ENCODE measurements at places on chromosomes 6 and 20.

DNA sequence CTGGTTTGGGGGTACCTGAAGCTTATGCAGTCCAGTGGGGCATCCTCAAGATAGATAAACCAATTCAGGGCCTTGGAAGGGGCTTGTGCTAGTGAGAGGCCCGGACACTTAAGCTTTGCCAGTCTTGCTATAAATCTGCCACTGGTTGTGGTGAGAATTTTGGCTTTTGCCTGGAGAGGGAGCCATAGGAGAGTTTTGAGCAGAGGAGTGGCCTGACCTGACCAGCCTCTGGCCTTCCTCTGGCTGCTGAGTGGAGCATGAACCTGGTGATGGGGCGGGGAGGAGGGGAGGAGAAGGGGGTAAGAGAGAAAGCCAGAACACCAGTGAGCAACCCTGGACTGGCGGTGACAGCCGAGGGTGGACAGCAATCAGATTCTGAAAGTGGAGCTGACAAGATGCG lies 7.1 kb downstream of the TMEM74B start:
- peak; percentile 10 for DNase-seq

DNA sequence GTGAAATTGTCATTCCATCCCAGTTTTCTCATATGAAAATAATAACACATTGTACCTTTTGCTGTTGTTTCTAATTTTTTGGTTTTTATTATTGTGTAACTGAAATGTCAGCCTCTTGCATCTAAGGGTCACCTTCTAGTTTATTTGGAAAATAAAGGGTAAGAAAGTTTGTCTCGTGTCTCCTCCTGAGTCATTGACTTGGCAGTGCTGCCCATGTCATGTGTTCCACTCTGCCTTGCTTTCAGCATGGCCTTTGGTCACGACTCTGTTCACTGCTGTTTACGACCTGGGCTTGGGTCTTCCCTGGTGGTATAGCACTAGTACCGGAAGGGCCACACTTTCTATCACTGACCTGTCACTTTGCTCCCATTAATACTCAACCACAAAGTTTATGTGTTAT lies 171.4 kb upstream of the RSPO3 start:
- no peak for DNase-seq

DNA sequence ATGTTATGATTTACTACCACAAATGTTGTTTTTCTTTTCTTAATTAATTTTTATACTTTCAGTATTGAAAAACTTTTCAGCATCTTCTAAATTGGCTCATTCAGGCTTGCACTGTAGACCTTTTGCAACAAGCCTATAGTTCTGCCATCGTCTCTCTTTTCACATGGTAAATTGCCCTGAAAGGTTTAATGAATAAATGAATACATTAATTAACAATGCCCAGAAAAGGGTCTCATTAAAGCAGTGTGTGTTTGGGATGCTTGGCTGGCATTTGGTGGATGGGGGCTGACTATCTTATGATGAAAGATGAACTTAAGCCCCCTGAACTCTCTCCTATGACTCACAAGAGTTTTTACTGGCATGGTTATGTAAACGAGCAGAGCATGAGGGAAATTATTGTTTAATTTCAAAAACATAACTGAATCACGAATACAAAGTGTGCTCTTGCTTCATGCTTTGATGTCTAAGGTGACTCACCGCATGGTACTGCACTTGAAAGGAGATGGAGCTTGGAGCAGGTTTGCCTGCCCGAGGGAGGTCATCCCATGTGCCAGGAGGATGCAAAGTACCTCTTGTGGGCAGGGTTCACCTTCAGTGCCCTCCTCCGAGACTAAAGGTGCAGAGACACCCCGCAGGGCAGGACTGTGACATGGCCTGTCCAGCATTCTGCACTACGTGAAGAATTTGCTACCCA lies 13.8 kb upstream of the PCK1 start:
- peak; percentile 61 for DNase-seq

- DNase-seq: no peak
Measured at GRCh38 chr6:36128073-36128472, 2.2 kb upstream of the MAPK13 start.

GRCh38 chr6:135901774-135902524 lies 50.4 kb downstream of the PDE7B start:
- DNase-seq: no peak

DNA sequence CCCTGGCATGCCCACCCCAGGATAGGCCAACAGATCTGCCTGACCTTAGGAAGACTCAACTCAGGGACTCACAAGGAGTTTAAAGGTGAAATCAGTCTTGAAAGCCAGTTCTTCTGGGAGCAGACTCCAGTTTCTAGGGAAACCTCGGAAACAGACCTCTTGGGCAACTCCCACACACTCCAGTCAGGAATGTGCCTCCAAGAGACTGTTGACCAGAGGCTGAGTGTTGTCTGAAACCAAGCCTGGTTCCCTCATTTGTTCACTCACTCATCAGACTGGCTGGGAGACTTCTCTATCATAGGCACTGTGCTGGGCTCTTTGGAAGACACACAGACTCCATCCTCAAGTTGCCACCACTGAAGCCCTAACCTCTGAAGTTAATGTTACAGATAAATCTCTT lies 1.8 kb downstream of the TREM1 start:
- peak; percentile 24 for DNase-seq

DNA sequence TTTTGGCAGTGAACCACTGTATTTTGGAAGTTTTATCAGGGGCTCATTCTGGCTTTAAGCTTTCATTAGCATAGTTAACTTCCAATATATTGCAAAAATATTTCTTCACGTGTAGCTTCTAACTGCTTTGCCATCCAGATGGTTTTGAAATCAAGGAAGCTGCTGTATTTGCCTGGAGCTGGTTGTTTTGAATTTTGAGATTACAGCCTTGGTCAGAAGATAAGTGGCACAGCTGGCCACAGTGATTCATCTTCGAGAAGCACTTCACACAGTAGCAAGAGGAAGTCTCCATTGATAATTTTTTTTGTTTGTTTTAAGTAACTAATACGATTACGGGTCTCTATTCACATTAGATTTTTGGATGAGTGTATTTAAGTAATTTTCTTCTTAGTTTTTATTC lies 3.8 kb downstream of the APCDD1L start:
- DNase-seq: no peak

DNA sequence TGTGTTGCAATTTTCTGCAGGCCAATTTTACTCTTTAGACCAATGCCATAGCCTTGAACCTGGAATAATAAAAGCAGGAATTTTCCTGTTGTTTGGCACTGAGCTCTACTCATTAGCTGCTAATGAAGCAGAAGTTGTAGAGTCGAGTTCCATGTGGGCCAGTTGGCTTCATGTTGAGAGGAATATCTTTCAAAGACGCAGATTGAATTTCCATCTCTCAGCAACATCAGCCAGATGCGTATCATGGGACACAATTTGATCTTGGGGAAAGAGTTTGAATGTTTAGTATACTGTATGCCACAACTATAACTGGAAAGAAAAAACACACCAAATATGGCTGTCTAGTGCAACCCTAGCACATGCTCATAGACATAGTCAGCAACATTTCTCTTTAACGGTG lies 259.6 kb downstream of the BCKDHB start:
- DNase-seq: no peak

DNA sequence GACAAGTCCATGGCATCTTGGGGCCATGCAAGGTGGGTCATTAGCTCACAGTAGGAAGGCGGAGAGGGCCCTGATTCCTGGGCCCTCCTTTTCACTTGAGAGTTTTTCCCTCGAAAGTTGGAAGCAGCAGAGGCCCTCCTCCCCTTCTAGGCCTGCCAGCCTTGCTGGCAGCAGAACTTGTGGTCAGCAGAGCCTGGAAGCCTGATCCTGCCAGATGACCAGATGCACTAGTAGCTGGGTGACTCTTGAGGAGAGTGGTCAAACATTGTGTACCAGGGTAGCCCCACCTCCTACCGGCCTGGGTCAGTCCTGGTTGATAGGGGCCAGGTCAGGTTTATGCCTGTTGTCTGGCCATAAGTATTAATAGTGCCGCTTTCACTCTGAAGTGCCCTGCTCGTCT lies 3.8 kb upstream of the HMGA1 start:
- DNase-seq: no peak

- DNase-seq: no peak
Measured at GRCh38 chr6:113127786-113128419, 729.2 kb upstream of the MARCKS start.

GRCh38 chr6:5457983-5458683 lies 196.8 kb downstream of the FARS2 start:
- DNase-seq: peak; percentile 15

DNA sequence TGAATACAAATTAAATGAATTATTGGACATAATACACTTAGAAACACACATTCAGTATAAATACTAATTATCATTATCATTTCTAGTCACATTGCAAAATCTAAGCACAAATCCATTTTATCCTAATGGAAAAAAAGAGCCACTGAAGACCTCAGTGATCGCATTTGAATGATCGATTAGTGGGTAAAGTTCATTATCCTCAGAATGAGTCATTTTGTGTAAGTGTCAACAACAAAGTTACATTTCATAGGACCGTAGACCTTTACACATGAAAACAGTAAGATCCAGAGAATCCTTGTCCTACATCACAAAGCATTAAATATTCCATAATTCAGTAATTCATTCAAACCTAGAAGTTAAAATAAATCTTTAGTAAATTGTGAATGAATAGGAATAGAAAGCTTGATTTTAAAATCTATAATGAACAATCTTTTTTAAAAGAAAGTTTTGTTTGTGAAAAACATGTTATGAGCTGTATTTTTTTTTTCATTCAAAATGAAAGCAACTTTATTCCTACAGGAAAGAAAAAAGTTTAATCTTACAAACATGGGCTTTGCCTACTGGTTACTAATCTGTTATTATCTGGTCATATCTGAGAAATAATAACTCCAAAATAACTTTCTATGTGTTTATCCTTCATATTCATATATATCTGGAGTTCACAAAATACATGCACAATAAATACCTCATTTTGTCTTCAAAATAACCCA lies 33.7 kb downstream of the ROS1 start:
- DNase-seq: no peak

DNA sequence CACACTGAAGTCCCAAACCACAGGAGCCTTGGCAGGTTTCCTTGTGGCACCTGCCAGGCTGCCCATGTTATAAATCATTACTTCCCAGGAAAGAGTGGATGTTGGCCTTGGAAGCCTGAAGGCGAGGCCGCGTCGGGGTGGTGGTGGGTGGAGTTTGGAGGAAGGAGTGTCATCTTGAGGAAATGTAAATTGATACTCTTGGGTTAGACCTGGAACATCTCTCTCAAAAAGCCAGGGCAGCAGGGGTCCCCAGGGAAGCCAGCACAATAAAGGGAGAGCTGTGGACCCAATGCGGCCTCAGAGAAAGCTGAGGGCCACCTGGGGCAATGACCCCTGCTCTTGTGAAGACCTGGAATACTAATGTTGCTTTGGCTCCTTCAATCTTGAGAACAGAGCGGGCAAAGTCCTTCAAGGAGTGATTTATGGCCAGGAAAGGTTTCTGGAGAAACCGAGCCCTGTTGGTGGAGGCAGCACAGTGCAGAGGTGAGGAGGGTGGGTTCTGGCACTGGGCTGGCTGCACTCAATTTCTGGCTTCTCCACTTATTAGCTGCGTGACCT lies 26.3 kb upstream of the TRAF3IP2 start:
- DNase-seq: no peak

All from Calu3 (cell line).